ENCODE measurements at places on chromosomes 11 and 22.
A peak's percentile ranks its signal among the peaks of the same experiment; 100 is the strongest.

DNA sequence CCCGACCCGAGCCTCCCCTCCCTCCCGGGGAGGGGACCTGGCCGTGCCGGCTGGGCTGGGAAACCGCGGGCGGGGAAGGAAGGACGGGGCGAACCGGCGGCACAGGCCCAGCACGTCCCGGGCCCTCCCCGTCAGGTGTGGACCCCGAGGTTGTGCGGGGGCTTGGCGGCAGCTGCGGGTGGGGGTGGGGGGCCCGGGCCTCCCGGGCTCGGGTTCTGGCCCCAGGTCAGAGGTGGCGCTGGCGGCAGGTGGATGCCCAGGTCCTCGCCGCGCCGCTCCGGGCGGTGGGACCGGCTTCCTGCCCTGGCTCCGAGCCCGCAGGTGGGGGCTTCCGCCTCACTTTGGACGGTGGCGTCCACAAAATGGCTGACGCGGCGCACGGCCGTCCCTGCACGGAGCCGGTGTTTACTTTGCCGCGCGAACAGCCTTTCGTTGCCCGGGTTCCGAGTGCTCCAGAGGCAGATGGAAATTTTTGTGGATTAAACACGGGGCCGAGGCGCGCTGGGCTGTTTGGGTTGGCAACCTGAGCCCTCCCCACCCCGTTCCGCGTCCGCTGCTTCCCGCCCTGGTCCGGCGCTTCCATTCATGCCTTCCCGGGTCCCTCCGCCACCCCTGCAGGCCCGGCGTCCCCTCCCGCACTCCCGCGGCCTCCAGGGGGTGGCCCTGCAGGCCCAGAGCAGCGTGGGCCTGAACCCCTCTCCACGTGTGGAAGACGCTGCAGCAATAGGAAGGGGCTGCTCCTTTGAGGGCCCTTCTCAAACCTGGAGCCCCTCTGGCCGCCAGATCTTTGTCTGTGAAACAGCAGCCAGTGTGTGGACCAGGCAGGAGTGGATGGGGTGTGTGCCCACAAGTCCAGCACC is 92.0 kb upstream of the KCNQ1OT1 start:
- peak; percentile 49 for ATAC-seq

GRCh38 chr22:31586137-31586920 is 75.7 kb downstream of the PISD start:
- no peak for ATAC-seq

GRCh38 chr11:12531681-12532080 is 142.5 kb upstream of the TEAD1 start:
- ATAC-seq: no peak

DNA sequence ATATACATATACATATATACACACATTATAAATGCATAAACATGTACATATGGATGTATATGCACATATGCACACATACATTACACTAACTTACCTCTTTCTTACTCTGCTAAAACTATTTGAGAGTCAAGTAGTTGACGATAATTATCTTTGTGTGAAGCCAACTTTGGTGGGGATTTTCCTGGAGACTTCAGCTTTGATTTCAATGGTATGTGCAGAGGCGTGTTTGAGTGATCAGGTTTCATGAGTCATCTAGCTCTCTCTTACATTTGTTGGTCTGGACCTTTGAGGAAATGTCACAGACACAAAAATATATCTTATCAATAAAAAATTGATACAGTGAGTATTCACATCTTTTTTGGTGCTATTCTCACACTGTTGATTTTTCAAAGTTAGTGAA is 769.1 kb upstream of the LUZP2 start:
- ATAC-seq: no peak

DNA sequence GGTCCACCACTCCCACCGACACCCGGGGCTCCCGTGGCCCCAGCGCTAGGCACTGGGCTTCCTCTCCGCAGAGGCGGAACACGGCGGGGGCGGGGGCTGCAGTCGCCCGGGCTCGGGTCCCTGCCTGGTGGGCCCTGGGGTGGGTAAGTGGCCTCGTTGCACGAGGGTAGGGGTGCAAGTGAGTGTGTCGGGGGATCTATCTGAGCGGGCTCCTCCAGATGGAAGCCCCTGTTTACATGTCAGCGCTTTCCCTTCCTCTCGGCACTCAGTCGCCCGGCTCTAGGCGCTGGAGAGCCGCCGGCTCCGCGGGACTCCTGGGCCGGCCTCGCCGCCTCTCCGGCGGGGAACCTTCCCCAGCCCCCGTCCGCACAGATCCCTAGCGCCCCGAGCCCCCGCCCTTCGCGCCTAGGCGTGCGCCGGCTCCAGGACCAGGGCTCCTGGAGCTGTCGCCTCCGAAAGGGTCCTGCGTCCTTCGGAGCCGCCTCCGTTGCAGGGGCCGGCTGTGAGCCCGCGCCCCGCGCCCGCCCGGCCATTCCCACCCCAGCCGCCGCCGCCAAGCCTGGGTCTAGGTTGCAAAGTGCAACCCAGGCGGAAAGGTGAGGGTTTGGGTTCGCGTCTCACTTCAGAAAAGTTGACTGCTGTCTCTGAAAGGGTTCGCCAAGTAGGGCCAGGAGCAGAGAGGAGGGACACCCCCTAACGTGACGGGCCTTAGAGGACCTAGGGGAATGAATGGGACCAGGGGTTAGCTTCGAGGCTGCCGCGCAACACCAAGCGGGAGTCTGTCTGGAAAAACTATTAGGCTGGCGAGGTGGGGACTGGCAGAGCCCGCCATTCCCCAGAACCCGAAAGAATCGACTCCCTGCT is 978 bp downstream of the FLI1 start:
- peak; percentile 63 for ATAC-seq

DNA sequence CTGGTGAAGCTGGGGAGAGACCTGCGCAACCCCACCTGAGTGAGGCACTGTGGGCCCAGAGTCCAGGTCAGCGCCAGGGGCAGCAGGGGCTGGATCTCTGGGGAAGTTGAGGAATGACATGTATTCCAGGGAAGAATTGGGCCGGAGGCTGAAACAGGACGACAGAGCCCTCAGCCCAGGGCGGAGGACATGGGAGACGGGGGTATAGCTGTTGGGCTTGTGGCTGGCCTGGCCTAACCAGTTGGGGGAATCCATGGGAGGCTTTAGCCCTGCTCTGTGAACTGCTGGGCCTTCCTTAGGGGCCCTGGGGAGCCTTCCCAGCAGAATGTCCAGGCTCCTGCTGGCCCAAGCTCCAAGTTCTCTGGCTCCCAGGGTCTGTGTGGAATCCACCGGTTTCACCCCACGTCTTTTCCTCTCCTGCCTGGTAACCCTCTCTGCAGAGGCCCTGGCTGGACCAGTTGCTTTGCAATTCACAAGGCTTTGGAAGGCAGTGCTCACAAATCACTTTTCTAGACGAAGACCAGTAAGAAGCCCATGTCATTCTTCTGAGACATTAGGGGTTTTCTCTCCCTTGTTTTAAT is 50.4 kb upstream of the KCNQ1OT1 start:
- no peak for ATAC-seq

DNA sequence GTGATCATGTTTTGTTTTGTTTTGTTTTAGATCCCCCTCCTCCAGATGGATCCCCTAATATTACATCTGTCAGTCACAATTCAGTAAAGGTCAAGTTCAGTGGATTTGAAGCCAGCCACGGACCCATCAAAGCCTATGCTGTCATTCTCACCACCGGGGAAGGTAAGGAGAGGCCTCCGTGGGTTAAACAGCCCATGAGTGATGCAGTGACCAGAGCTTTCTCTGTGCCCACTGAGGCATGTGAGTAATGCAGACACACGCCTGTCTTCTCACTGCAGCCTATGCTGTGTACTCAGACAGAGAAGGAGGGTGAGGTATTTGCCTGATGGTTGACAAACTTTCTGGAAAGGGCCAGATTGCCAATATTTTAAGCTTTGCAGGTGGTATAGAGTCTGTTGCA is 73.7 kb upstream of the OR4B1 start:
- ATAC-seq: no peak

DNA sequence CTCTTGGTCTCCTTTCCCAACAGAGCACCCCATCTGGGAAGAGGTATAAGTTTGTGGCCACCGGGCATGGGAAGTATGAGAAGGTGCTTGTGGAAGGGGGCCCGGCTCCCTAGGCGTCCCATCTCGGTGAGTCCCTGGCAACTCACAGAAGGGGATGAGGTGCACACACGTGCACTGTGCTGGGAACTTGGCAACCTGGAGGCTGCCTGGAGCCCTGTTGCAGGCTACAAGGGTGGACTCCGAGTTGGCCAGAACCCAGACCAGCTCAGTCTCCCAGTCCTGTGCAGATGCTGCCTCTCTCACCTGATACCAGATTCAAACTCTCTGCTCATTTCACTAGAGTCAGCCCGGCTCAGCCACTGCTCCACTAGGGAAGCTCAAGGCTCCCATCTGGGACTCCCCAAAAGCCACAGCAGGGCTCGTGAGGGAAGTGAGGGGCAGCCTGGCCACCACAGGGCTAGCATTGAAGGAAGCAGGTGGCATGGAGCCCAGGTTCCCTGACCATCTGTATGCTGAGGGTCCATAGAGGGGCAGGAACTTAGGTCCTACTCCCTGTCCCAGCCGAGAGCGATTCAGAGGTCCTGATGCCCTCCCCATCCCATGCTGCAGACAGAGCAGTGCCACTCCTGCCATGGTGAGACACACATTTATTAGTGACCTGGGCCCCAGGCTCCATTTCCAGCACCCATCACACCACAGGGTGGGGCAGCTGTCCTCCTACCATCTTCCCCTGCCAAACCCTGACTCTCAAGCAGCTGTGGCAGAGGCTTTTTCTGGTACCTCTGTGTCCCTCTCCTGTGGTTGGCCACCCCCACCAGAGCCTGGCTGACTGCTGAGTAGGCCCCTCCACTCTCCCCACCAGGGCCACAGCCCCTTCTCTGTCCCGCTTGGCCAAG is 4.0 kb downstream of the PRR33 start:
- no peak for ATAC-seq

DNA sequence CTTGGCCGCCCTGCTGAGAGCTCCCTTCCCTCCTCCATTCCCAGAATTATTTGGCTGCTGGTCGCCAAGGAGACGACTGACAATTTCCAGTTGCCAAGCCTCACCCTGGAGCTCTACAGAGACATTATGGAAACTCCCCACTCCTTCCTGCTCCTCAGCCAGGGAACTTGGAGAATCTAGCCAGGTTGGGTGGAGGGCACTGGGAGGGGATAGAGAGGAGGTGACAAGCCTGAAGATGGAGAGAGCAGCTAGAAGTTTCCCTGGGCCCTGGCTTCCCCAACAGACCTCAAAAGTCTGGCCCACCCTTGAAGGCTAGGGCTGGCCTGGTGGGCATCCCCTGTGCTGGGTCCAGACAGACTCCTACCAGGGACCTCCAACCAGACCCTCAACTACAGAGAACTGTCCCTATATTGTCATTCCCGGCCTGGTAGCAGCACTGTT is 6.7 kb upstream of the VSIG10L2 start:
- no peak for ATAC-seq

GRCh38 chr11:104333977-104334376 is 170.0 kb upstream of the PDGFD start:
- no peak for ATAC-seq

DNA sequence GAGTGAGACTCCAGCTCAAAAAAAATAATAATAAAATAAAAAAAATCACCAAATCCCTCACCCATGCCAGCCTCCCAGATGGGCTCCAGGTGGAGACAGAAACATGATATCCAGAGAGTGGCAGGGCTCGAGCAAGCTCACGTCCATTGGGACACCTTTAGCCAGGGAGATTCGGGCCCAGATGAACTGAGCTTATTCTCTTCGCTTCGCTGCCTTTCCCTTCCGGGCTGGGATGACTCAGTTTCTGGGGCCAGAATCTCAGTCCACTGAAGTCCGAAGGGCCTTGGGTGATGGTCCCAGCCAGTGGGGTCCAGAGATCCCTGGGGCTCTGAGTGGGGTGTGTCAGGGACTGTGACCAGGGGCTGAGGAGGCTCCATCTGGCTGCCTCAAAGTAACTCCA is 23.0 kb upstream of the MYEOV start:
- no peak for ATAC-seq

- ATAC-seq: peak; percentile 5
Measured at GRCh38 chr11:69909561-69910518, 90.6 kb upstream of the FGF3 start.

GRCh38 chr11:85539740-85540139 is 87.4 kb downstream of the DLG2 start:
- ATAC-seq: no peak

GRCh38 chr11:69232821-69233743 is 60.9 kb upstream of the MYEOV start:
- no peak for ATAC-seq

GRCh38 chr11:96061730-96062129 is 137.8 kb upstream of the MTMR2 start:
- no peak for ATAC-seq

GRCh38 chr11:33622186-33622585 is 78.4 kb downstream of the C11orf91 start:
- peak; percentile 45 for ATAC-seq

GRCh38 chr11:16883174-16883573 is 131.0 kb downstream of the PLEKHA7 start:
- ATAC-seq: no peak

DNA sequence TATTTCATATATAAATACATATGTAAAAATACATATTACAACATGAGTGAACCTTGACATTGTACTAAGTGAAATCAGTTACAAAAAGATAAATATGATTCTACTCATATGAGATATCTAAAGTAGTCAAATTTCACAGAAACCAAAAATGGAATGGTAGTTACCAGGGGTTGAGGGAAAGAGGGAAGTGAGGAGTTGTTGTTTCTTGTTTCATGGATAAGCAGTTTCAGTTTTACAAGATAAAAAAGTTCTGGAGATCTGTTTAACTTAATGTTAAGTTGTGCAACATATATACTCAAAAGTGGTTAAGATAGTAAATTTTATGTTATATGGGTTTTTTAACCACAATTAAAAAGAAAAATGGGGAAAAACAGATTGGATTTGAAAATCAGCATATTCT is 107.7 kb downstream of the ELP4 start:
- no peak for ATAC-seq

- ATAC-seq: peak; percentile 74
Measured at GRCh38 chr11:78290293-78291176, 101.8 kb downstream of the USP35 start.

DNA sequence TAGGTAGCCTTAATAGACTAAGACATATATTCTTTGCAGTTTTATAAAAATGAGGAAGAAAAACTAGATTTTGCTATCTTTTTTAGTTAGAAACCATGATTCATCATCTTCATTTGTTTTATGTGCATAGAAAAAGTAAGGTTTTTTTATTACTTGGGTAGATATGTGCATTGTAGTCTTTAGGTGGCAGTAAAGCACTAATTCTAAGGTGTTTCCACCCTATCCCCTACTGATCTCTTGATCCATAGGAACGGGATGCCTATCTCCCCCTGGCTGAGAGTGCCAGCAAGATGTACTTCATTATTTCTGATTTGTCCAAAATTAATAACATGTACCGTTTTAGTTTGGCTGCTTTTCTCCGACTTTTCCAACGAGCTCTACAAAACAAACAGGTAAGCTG is 148.1 kb downstream of the DYNC2H1 start:
- no peak for ATAC-seq

GRCh38 chr11:120869516-120870011 is 154.3 kb upstream of the TBCEL start:
- ATAC-seq: peak; percentile 80

GRCh38 chr11:70364745-70365543 is 33.4 kb upstream of the CTTN start:
- ATAC-seq: peak; percentile 74

Measured in stimulated activated memory B cell treated with anti-CD40 and anti-IgM and Interleukin-4, amounts not matched to agents 10 μg/mL and 1 μg/mL and 100 μg/mL, for 72 hours (primary cell).